ENCODE measurements at places on chromosomes 12 and 14.

GRCh38 chr12:125100551-125101434 lies 35.6 kb downstream of the AACS start:
- DNase-seq, result peak; percentile 85

DNA sequence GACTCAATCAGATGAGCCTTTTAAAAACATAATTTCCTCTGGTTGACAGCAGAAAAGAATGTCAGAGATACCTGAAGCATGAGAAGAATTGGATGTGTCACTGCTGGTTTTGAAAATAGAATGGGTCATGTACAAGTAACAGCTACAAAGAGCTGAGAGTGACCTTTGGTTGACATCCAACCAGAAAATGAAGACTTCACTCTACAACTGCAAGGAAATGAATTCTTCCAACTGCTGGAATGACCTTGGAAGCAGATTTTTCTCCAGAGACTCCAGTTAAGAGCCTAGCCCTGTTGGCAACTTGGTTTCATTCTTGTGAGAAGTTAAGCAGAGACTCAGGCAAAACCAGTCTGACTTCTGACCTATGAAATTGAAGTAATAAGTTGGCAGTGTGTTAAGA lies 505.9 kb downstream of the SLC16A7 start:
- no peak for DNase-seq

DNA sequence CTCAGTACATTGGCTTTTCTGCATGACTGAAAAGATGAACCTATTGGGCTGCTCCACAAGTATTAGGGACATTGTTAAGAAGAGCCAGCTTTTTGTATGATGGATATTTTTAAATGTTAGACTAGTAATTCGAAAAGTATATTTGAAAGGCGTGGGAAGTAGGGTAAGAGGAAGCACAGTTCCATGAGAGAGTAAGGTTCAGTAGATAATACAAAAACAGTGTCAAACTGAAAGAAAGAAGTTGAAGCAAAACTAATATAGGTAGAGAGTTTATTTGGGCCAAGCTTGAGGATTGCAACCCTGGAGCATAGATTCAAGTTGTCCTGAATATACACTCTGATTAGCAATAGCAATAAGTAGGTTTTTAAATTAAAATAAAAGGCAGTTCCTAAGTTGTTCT lies 193.9 kb downstream of the RASSF9 start:
- no peak for DNase-seq

DNA sequence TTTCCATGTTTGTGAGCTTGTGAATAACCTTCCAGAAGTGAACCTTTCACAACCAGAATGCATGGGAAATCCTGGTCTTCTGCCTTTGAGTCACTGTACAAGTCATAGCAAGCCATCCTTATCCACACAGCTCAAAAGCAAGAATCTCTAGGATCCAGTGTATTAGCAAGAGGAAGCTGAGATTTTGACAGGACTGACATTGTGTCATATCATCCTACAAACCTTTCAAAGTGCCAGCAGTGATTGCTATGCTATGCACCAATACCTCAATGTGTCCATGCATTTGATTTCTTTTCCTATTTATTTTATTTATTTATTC lies 13.5 kb upstream of the NRDE2 start:
- no peak for DNase-seq

DNA sequence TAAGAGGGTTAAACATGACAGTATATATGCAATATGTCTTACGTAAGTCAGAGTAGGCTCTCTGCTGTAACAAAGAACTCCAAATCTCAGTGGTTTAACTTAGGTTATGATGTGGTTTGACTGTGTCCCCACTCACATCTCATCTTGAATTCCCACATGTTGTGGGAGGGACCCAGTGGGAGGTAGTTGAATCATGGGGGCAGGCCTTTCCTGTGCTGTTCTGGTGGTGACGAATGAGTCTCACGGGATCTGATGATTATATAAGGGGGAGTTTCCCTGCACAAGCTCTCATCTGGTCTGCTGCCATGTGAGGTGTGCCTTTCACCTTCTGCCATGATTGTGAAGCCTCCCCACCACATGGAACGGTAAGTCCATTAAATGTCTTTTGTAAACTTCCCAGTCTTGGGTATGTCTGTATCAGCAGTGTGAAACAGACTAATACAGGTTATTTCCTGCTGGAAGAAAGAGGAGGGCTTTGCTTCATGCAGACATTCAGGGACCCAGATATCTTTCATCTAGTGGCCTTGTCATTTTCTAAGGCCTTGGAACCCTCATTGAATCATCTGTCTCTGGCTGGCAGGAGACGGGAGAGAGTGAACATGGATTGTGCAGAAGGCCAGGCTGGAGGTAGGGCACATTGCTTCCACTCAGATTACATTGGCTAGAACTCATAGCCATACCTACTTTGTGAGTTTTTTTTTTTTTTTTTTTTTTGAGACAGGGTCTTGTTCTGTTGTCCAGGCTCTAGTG lies 96.1 kb downstream of the CRADD start:
- no peak for DNase-seq

DNA sequence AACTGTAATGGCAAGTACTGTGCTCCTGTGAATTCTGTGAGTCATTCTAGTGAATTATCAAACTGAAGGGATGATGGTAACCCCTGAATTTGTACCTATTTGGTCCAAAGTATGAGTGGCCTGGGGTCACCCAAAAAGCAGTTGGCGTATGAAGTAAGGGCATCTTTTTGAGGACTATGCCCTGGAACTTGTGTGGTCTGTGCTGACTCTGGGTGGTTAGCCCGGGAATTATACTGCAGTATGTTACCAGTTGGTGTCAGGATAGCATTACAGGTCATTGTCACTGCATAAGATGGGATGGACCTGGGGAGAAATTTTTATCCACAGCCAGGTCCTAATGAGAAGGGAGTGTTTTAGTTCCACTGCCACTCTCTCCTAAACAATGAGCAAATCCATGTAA lies 174.7 kb downstream of the SSPN start:
- DNase-seq, result no peak

- no peak for DNase-seq
Observed at GRCh38 chr14:91216731-91217226, 27.7 kb downstream of the GPR68 start.

- DNase-seq, result no peak
Observed at GRCh38 chr12:80100591-80100990, 1.3 kb downstream of the OTOGL start.

Measured in NCI-H82 (cell line).